ENCODE measurements at places on chromosomes 2 and 18.

DNA sequence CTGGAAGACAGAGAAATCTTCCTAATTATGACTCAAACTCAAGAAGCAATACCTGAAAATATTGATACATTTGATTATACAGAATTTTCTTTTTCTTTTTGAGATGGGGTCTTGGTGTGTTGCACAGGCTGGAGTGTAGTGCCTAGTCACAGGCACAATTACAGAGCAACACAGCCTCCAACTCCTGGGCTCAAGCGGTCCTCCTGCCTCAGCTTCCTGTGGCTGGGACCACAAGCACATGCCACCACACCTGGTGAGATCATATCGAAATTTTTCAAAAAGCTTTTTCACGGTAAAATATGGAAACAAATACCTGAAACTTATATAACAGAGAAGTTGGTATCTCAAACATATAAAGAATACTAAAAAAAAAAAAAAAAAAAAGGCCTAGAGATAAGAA, 27.9 kb downstream of the TGFBRAP1 start:
- no peak for DNase-seq

GRCh38 chr2:131045286-131046027, 47.8 kb downstream of the FAM168B start:
- DNase-seq: no peak

GRCh38 chr2:237866101-237866621, 6.7 kb downstream of the RAMP1 start:
- no peak for DNase-seq

GRCh38 chr2:178512484-178512883, 32.2 kb downstream of the PLEKHA3 start:
- DNase-seq: no peak

GRCh38 chr18:37674570-37674969, 109.0 kb upstream of the CELF4 start:
- peak; percentile 1 for DNase-seq

DNA sequence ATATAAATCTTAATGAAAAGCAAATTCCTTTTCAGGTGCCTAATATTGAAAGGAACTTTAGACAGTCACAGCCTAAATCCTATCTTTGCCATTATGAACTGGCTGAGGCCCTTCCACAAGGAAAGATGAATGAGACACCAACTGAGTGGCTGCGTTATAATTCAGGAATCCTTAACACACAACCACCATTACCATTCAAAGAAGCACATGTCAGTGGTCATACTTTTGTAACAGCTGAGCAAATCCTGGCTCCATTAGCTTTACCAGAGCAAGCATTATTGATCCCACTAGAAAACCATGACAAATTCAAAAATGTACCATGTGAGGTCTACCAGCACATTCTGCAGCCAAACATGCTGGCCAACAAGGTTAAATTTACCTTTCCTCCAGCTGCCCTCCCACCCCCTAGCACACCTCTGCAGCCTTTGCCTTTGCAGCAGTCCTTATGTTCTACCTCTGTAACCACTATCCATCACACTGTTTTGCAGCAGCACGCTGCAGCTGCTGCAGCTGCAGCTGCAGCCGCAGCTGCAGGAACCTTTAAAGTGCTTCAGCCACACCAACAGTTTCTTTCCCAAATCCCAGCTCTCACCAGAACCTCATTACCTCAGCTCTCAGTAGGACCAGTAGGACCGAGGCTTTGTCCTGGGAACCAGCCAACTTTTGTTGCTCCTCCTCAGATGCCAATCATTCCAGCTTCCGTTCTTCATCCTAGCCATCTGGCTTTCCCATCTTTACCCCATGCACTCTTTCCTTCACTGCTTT, 340.1 kb downstream of the ZNF804A start:
- no peak for DNase-seq

GRCh38 chr2:219204425-219205164, 2.0 kb upstream of the ZFAND2B start:
- no peak for DNase-seq

- DNase-seq: no peak
Observed at GRCh38 chr2:54669677-54670484, 53.6 kb upstream of the EML6 start.

DNA sequence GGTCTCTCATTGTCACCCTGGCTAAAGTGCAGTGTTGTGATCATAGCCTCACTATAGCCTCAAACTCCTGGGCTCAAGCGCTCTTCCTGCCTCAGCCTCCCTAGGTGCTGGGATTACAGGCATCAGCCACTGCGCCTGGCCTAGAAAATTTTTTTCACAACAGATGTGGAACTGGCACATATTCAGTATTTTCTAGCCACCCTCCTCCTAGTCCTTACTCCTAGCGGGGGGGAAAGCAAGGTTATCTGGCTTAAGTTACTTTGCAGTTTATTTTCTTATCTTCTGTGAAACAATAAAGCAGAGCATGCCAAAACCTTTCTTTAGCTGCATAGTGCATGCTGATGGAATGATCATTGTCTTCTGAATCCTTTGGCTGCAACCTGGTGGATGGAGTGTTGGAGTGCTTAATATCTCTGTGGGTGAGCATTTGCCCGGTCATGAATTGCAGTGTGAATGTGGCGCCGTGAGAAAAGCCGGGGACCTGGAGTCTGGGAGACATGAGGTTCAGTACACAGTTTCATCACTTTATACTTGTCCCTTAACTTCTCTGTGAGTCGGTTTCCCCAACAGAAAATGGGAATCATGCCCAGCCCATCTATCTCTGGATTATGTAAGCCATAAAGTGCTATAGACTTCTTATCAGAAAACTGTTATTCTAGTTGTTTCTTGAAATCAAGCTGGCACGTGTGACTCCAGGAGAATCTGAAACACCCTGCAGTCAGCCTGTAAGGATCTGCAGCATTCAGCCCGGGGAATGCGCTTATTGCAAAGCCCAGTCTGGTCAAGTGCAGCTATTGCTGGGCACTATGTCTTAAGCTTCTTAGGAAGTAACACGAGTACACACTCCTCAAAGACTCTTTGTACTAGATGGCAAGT, 38.2 kb upstream of the MAP3K20 start:
- no peak for DNase-seq

GRCh38 chr2:102337481-102338386, 17.9 kb upstream of the IL18R1 start:
- DNase-seq: no peak

DNA sequence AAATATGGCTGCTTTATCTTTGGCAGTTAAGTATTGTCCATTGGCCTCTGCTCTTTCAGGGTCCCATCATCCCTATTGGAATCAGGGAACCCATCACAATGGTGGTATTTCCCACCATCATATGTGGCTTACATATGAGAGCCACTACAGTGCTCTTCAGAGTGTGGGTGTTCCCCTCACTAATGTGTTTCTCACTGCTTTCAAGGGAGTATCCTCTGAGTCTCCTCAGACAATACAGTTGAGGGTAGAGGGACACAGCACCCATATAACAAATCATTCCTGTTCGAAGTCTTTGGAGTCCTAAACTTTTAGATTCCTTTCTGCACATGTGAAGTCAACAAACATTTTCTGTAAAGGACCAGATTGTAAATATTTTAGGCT, 48.8 kb upstream of the DNAJC10 start:
- DNase-seq: no peak

DNA sequence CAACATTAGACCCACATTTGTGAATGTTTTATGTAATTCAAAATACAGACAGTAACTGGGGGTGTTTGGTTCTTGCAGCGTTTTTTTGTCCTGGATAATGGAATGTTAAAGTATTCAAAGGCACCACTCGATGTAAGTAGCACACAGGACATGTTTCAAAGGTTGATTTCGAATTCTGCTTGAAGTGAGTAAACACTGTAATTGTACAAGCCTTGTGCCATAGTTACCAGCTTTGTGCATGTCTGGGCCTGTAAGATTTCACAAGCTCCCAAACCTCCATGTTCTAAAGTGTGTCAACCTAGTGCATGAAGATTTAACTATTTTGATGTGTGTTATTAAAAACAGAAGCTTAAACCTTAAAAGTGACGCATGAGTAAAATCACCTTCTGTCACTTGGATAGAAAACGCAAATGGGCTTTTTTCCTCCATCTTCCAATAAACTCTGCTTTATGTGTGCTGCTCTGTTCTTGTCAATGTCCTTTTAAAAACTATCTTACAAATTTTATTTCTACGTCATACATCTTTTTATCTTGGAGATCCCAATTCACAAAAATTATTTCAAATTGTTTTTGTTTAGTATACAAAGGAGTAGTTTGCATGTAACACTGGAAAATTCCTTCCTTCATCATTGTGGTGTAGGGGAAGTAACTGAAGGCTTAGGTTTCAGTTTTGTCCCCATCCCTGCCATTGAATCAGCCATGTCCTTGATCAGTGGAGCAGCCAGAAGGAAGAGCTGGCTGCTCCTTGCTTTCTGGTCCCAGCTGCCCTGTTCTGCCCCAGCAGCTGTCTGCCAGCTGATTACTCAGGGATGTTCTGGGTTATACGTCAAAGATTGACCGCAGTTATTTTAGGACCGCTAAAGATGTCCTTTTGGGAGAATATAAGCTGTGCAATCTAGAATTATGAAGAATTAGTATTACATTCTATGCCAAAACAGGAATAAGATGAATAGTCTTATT, 119.2 kb downstream of the PRKRA start:
- DNase-seq: no peak

- DNase-seq: no peak
Observed at GRCh38 chr18:13444430-13445240, 226.1 kb downstream of the LDLRAD4 start.

DNA sequence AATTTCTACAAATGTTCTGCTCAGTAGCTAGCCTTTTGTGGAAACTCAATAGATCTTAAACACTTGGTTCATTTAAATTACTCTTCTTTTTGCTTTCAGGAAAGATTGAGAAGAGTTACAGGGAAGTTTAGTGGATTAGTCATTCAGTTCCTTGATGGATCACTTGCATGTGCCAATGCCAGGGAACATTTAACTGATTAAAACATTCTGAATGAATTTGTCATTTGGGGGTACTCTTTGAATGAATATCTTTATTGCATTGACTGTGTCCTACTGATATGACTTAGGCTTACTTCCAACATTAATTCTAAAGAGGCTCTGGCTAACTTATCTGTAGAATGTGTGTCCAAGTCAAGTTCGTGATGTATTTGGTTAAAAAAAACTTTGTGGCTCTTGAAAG, 199.8 kb downstream of the PLCL1 start:
- DNase-seq: no peak

- DNase-seq: no peak
Observed at GRCh38 chr18:80137137-80137536, 28.1 kb downstream of the ADNP2 start.

GRCh38 chr2:25072606-25073005, 30.7 kb downstream of the EFR3B start:
- no peak for DNase-seq

DNA sequence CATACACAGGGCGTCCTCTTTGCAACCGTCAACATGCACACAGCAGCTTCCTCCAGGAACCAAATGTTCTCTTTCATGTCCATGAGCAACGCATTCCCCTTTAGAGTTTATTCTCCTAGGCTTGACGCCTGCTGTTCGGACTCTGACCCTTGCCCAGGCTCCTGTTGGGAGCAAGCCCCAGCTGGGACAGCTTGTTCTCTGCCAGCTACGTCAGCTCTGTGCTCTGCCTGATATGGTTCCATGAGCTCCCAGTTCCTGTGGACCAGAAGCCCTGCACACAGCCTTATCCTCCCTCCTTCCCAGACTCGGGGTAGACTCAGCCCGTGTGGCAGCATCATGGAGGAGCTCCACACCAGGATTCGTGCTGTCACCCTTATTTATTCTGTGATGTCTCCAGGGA, 253.1 kb upstream of the PXDN start:
- no peak for DNase-seq
